ENCODE measurements at places on chromosomes 16 and 17. TPM values are rescaled to one million over a fixed set of nuclear protein-coding genes. Genes with fewer than 3 reads are reported as not detected.

Gene RNU2-1
- 4,274 TPM for total RNA-seq

Gene TMIGD1
- total RNA-seq: not detected

Gene COPS3
- 87.6 TPM for total RNA-seq

Gene SARM1
- 8.6 TPM for total RNA-seq

Gene JPH3
- total RNA-seq: not detected

Gene DNAI2
- total RNA-seq: not detected

All from PC-9 (cell line).